Left colon (tissue), 2 donors: ENCODE measurements at places on chromosomes 5 and 9. TPM values are rescaled to one million over a fixed set of nuclear protein-coding genes. Genes with fewer than 3 reads are reported as not detected.
A peak's percentile ranks its signal among the peaks of the same experiment; 100 is the strongest.

- DNase-seq, result no peak
These were observed 149.9 kb downstream of the TRIO start for GRCh38 chr5:14292766-14293658.

Gene SHOC1
- not detected for total RNA-seq

GRCh38 chr5:136079195-136079985, 50.6 kb downstream of the TGFBI start:
- no peak for DNase-seq

- no peak for DNase-seq
These were observed 96.4 kb downstream of the EBF1 start for GRCh38 chr5:159003045-159004030.

Gene CDH10
- 0.14 TPM for total RNA-seq

Gene IFNA2
- total RNA-seq, result not detected

DNA sequence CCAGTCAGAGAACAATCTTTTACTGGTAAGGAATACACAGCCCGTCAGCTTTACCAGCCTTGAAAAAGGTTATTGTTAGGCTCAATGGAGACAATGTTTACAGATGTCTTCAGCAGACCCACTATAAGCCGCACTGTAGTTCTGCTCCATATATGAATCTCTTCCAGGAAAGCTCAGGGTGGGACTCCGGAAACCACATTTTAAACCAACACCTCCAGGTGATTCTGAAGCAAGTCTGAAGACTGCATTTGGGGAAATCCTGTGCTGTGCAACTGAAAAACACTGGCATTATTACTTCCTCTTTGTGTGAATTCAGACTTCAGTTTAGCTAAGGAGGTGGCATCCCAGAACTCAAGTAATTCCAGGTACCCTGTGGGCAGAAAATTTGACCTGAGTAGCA, 3.5 kb downstream of the GZMK start:
- DNase-seq, result no peak

DNA sequence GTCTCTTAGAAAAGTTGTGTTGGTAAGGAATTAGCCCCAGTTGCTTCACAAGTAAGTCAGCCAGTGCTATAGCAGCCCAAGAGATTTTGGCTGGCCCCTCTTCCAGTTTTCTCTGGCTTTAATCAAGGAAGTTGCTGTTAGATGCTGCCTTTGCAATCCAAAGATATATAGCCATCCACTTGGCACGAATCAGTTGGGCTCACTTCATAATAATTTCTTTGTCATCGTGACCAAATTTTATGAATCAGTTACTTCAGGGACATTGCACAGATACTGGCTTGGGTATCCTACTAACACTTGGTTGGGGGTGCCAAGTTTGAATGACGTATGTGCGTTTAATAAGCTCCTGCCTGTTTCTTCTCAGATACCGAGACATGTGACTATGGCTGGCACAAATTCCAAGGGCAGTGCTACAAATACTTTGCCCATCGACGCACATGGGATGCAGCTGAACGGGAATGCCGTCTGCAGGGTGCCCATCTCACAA, 81.5 kb downstream of the VCAN start:
- DNase-seq, result peak; percentile 25

DNA sequence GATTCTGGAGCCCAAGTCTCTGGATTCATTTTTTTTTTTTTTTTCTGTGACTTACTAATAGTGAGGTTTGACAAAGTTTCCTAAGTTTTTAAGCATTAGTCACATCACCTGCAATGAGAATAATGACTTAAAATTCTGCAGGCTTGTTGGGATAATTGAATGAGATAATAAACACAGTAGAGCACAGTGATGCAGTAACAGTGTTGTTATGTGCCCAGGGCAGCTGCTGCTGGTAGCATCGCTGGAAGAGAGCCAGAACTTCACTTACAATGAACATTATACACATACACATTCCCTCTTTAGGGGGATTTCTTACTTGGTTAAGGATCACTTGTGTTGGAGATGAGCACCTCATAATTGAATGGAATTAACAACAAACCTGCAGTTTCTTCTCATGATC, 78.9 kb downstream of the ALDH7A1 start:
- no peak for DNase-seq

- DNase-seq, result no peak
These were observed 83.6 kb downstream of the ZNF622 start for GRCh38 chr5:16382047-16382446.

DNA sequence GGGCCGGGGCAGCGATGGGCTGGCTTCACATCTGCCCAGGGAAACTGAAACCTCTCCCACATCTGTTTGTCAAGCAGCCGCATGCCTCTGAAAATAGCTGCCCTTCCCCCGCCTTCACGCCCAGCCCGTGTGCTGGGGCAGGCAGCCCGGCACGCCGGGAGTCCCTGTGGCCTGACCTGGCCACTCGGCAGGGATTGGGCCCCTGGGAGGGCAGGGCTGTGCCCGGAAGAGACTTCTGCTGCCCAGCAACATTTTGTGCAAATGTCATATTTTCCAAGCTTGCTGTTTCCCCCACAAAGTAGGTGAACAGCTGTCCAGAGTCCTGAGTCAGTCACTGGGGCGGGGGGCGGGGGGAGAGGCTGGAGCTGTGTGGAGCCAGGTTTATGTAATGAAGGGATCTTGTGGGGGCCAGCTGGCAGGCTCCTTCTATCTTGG, 8.2 kb downstream of the COL27A1 start:
- no peak for DNase-seq

DNA sequence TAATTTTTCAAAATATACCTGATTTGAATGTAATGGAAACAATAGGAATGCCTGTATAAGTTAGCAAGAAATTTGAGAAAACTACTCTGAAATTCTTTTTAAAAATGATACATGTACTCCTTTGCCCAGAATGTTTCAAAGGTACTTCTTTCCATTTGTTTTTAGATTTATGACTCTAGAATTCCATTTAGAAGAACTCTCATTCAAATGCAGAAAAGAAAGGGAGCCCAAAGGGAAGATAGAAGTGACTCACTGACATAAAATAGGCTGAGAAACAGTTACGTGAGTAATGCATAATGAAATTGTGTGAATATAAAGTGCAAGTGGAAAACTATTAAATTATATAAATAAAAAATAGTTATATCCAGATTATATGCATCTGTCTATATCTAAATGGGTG, 926.3 kb downstream of the TAF11L14 start:
- no peak for DNase-seq

Gene TAF11L3
- not detected for total RNA-seq

GRCh38 chr5:55036477-55036876, 12.4 kb downstream of the GZMK start:
- DNase-seq, result no peak

DNA sequence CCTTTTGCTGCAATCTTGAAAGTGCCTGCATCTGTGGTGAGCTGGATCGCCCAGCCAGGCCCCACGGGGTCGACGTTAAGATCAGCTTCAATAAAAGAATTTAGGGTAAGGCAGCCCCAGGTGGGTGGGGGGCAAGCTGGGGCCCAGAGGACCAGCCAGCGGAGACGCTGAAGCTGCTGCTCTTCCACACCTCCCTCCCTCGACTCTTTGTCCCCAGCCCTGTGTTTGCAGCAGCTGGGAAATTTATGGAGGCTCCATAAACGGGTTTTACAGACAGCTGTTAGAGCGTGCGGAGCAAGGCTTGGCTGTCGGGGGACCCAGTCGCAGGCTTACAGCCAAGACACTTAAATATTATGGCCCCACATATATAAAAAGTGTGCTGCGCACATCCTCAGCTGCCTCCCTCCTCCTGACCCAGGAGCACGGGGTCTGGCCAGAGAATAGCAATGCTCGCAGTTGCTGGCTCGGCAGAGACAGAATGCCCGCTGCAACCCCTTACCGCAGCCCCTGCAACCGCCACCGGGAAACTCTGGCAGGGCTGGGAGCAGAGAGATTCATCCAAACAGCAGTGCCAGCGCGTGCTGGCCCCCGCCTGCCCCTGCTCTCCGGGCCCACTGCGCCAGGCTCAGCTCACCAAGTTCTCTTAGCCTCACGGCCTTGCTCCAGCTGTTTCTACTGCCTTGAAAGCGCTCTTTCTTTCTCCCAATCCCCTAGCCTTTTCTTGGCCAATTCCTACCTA, 28.4 kb upstream of the MVB12B start:
- peak; percentile 63 for DNase-seq

Gene FYB1
- total RNA-seq, result 10.8 TPM

GRCh38 chr9:106701611-106702010, 161.4 kb upstream of the ZNF462 start:
- no peak for DNase-seq

Gene ISCA1
- 26.6 TPM for total RNA-seq

DNA sequence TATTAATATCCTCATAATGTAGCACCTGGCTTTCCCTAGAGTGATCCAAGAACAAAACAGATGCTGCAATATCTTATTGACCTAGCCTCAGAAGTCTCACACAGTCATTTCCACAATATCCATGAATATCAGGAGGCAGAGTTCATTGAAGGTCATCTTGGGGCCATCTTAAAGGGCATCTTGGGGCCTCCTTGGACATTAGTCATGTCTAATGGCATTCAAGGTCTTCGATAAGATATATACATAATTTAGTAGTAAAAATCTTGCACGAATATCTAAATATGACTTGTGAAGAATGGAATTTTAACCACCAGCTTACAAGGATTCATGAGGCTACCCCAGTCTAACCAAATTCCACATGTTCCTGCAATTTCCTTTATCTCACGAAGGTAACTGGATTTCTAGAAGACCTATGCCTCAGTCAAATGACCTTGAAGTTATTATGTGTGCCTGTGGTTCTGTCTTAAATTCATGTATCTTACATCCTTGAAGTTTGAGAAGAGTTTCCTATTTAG, 163.6 kb upstream of the SPEF2 start:
- no peak for DNase-seq

Gene C8G
- 3.9 TPM for total RNA-seq

DNA sequence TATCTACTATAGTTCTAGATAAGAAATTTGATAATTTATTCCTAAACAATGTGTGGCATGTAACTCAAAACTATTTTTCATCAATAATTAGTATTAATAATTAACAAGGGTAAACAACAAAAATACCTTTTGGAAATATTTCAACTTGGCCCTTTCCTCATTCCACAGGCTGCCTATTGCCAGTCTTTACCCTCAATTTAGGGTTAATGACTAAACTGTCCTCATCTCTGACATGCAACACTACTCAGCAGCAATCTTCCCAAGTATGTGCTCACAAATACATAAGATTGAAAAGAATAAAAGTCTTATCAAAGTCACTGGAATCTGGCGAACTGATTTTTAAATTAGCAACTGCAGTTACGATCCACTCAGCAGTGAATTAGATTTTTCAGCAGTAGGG, 153.6 kb downstream of the GLIS3 start:
- no peak for DNase-seq

Gene FAM163B
- 0.27 TPM for total RNA-seq

DNA sequence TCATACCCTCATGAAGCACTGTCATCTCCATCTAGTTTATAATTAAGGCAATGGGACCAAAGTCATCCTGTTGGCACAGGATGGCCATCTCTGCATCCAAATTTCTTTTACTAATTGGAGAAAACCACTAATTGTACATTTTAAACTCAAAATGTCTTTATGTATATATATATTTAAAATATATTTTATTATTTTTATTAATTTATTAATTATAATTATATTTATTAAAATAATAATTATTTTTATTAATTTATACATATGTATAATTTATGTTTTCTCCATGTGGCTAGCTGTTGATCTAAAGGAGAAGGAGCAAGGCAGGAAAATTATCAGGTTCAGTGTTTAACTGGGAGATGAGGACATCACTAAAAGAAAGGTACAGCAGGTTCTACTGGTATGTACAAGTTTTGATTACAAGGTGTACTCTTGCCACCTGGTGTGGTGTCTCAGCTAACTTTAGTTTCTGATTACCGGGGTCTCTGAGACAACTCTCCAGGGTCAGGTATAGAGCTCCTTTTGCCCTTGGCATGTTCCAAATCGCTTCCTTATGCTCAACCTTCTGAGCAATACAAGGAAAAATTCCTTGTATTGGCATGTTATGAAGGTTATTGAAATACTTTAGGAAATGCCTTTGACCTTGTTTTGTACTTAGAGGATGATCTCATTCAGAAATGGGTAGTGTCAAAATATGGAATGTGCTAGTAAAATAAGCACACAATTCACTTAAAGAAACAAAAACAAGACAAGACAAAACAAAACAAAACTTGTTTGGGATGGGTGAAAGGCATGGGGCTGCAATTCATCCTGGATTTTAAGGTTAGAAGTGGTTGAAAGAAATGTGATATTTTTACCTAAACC, 79.6 kb downstream of the GHR start:
- no peak for DNase-seq

DNA sequence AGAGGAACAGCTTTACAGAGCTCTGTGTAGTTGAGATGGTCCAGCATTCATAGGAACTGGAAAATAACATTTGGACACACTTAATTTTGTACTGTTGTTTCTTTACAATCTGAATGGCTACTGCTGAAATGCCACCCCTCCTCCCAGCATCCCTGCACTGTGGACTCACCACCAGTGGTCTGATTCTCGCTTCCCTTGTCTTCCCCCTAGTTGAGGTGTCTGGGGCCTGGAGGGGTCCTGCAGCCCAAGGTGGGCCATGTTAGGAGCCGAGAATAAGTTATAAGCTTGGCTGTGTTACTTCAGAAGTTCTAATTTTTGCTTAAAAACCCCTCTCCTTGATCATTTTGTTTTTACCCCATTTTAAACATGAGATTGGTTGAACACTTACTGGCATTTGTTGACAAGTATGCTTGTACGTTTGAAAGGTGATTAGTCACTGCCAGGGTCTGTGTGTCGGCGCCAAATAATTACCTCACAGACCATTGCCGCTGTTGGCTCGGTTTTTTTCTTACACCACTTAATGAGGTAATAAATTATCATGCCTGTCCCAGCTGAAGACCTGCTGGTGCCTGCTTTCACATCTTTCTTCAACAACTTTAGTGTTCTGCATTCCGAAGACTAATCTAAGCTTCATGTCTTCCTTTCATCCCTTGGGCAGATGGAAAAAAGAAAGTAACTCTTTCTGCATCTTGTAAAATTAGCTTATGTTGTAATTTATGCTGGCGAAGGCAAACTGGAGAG, 65.8 kb downstream of the MCCC2 start:
- DNase-seq, result no peak

Gene WDR38
- total RNA-seq, result not detected

DNA sequence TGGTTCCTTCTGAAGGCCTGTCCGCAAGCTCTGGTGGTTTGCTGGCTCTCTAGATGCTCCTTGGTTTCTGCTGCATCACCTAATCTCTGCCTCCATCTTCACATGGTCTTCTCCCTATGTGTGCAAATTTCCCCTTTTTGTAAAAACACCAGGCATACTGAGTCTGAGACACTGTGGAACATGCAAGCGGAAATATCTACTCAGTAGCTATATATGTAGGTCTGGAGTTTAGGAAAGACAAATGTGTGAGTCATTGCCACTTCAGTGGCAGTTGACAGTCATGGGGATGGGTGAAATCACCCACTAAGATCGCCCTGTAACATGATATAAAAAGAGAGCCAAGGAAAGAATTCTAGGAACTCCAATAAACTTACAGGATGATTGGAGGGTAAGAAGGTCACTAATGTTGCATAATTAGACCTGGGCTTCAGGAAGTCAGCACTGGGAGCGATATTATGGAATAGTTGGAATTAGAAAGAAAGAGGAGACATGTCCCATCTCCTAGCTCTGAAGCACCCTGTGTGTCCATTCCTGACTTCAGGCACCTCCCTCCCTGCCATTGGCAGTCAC, 22.7 kb upstream of the UBLCP1 start:
- no peak for DNase-seq
